ENCODE measurements at places on chromosomes 5 and 9.

GRCh38 chr5:170223906-170224305 is 8.9 kb upstream of the C5orf58 start:
- DNase-seq, result no peak

- no peak for DNase-seq
These were observed 416.5 kb upstream of the KLF4 start for GRCh38 chr9:107906074-107906473.

- DNase-seq, result peak; percentile 77
These were observed 3.1 kb downstream of the KLF9 start for GRCh38 chr9:70411121-70411929.

DNA sequence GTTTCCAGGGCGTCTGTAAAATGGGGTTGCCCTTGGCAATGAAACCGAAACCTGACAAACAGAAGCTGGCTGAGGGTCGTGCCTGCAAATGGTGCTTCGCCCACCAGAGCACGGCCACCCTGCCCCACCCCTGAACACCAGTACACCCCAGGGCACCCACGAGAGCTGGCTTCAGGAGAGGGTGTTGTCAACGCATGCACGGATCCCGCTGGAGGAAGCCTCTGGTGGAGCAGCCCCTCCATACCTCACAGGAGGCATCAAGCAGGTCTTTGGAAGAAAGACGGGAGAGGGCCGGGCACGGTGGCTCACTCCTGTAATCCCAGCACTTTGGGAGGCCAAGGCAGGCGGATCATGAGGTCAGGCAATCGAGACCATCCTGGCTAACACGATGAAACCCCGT is 8.6 kb downstream of the SLC6A3 start:
- no peak for DNase-seq

- DNase-seq, result no peak
These were observed 74.7 kb downstream of the ARHGAP26 start for GRCh38 chr5:142844866-142845265.

GRCh38 chr5:16108418-16108817 is 71.2 kb downstream of the MARCHF11 start:
- DNase-seq, result no peak

DNA sequence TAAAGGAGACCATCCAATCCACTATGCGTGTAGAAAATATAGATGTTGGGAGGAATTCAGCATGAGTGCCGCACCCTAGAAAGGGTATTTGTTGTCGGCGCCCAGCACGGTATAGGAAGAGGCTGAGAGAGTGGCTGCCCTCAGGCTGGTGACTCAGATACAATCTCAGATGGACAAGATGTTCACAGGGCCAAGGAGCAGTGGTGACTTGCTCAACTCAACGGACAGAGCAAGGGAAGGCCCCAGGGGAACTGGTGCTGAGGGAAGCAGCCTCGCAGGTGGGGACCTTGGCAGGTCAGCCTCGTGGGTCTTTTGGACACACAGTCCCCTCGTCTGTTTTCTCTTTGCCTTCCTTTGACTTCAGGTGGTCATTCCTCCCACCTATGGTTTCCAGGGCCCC is 28.0 kb upstream of the IRX2 start:
- DNase-seq, result no peak

DNA sequence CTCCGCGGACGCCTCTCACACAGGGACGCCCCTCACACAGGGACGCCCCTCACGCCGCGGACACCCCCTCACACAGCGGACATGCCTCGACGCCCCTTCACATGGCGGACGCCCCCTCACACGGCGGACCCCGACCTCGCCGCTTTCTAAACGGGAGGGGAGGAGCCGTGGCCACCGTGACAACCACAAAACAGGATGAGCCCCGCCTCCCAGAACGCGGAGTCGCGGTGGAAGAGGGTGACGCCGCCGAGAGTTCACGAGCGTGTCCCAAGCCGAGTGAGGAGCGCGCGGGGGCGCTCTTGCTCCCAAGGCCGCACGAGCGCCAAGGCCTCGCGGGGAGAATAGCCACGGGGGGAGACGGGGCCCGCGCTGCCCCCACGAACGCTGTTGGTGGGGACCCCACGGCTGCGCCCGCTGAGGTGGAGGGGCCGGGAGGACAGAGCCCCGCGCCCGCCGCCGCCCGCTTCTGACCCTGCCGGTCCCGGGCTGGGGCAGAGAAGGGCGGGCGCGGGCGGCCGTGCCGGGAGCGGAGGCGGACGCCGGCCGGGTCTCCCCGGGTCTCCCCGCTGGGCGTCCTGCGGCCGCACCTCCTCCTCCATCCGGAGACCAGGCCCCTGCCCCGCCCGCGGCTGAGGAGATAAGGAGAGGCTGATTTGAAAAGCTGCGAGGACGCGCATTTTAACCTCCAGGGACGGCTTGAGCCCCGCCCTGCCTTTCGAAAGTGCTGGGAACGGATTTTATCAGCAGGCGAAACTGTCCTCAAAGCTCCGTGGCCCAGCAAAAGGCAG is 3.9 kb upstream of the NKD2 start:
- peak; percentile 92 for DNase-seq

- no peak for DNase-seq
These were observed 6.5 kb downstream of the STOM start for GRCh38 chr9:121363622-121363961.

DNA sequence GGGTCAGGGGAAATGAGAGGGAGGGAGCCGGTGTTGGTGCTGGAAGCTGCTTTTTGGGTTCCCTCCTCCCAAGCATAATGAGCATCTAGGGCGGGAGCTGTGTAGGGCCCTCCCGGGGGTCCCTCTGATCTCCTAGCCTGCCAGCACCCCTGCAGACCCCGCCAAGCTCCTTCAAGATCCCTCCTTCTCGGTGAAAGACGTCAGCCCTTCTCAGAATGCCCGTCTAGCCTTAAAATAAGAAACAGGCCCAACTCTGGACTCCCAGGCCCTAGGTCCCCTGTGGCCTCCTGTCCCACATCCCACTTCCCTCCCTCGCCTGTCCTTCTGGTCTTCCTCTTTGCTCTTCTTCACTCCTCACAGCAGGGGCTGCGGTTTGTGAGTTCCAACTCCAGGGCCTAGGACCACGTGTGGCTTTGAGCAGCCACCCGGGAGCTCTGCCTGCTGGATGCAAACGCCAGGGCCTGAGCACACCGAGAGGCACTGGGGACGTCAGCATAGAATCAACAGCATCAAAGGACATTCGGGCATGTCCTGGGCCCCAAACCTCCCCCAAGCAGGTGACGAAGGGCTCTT is 8.8 kb upstream of the SCGB3A1 start:
- no peak for DNase-seq

DNA sequence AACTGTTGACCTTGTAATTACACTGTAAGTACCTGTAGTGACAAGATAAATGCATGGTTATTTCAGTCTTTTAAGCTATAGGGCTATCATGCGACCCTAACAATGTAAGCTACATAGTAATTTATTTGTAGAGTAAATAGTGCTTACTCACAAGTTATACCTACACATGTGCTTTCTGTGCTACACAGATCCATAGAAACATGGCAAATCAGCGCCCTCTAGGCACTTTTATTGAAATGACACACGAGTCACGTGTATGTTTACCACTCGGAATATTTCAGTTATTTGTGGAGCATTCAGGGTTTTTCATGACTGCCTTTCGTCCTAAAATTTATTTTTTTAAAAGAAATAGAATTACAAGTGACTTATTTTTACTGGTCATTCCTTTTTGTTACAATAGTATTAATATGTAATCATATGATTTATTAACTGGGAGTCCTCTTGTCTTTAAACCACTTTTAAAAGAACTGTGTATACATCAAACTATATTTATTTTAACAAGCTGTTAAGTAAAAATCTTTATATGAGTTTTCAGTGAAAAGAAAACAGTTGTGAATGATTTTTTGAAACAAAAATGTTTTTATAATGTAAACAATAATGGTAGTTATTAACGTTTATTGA is 1242.3 kb upstream of the WWC1 start:
- DNase-seq, result no peak

DNA sequence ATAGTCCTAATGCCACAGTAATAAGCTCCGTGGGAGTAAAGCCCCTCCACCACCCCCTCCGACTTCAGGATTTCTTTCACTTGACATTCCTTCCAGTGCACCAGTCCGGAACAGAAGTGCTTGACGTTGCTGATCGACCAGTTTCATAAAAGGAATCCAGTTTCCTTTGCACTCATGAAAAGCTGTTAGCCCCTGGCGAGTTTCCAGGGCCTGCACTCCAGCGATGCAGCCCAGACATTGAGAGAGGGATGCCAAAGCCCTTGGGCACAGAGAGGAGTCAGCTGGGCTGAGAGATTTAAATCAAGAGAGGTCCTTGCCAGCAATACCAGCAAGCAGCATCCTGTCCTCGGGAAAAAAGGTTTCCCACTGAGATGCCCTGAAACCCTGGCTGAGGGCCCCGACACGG is 170.1 kb downstream of the GABBR2 start:
- DNase-seq, result no peak

DNA sequence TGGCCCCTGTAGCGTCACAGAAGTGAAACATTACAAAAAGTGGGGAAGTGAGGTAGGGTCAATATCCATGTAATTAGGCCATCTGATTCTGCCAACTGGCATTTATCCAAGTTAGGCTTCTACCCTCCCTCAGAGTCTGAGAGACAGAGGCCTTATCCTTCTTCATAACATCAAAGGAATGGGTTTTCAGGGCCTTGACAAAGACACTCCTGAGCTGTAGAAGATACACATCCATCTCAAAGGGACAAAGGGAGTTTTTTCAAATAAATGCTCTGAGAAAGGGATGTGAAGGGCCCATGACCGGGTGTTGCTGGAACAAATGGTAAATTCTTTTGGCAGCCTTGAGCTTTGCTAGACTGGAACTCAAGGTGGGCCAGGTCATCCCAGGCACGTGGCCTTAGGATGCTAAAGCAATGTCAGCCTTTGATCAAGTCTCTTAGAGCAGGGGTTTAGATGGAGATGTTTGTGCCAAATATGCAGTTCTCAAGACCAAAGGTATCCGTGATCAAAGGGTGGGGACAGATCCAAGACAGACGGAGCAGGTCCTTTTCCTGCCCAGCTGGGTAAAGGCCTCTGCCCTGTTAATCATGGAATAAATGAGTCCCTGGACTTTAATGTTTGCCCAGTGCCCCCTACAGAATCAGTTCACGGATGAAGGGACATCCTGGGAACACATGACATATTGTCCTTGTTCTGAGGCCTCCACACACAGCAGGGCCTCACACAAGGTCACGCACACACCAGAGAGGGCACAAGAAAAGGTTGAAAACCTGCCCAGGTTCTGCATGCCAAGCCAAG is 10.0 kb upstream of the FAM169A start:
- no peak for DNase-seq

DNA sequence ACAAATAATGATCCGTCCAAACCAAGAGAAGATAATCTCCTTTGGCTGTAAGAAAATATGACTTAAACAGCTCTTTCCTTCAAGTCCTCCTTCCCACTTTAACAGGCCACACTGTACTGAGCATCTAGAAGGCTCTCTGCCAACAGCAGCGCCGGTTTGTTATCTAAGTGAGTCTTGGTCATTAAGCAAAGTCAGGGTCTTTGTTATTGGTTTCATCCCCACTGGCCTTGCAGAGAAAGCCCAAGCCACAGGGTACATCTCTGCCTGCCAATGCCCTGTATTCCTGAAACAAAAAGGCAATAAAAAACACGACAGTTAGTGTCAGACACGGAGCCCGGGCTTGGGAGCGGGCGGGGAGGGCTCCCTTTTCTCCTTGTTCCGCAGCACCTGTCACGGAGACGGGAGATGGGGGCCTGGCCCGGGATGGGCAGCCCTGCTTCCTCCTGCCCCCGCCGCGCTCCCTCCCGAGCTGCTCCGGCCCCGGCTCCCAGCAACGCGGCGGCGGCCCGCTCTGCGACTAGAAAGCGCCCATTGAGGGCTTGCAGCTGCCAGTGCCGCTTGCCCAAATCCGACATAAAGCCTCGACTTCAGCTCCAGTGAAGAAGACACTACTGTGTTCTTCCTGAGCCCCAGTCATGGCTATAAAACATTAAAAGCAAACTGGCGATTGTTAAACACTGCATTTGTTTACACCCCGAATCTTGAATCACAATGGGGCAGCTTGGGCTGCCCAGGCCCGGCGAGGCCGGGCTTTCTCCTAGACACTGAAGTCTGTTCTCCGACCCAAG is 28.1 kb upstream of the PIK3R1 start:
- DNase-seq, result peak; percentile 63

- no peak for DNase-seq
These were observed 29.8 kb downstream of the STC2 start for GRCh38 chr5:173298213-173298926.

GRCh38 chr5:113219695-113220094 is 215.1 kb downstream of the TSSK1B start:
- DNase-seq, result no peak

DNA sequence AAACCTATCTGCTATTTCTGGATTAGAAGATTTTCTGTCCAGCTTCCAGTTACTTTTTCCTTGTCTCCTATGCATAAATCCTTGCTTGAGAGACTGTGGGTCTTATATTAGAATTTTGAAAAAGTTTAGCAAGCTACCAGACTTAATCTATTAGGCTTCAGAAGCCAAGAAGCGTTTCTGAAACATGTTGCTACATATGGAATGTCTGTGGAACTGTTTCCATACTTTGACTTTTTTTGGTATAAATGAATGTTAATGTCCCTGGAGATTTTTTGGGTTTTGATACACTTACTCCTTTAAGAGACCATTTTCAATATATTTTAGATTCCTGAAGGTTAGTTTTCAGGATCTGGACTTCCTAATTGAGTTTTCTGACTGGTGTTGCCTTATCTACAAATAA is 191.4 kb upstream of the SGCD start:
- DNase-seq, result no peak

DNA sequence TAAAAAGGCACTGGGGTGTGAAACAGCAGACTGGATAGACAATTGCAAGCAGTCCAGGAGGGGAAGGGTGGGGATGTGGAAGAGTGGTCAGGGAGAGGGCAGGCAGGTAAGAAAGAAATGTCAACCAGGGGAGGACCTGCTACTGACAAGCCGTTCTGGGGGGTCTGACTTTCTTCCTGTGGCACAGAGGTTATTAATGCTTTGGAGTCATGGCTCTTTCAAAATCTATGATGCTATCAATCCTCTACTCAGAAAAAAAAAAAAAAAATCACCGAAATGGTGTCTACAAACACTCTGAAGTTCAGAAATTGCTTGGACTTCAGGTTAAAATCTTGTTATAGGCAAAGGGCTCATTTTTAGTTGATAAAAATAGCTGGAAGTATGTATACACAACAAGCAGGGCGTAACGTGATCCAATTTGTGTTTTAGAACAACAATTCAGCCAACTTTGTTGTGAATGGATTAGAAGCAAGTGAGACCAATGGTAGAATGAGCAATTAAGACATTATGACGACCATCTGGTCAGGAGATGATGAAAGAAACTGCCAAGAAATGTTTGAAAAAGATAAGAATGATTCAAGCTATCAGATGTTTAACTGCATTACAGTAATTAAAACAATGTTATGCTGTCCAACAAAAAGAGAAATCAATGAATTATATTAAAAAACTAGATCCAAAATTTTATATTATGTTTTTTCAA is 255.2 kb downstream of the DEPDC1B start:
- no peak for DNase-seq

DNA sequence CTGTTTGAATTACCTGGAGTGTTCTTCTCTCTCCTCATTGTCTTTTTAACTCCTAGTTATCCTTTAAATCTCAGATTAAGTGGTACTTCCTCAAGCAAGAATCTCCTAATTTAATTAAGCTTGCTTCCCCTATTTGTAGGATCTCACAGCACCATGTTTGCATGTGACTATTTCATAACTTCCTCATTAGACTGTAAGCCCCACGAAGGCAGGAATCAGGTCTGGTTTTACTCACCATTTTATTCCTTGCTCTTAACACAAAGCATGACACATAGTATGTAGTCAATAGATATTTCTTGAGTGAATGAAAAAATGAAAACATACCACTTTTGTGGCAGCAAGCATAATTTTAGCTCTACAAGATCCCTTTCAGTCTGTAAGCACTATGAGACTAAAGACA is 1.3 kb upstream of the ERMP1 start:
- DNase-seq, result no peak

- no peak for DNase-seq
These were observed 16.5 kb downstream of the AQP3 start for GRCh38 chr9:33430942-33431341.

- DNase-seq, result no peak
These were observed 196.5 kb upstream of the NREP start for GRCh38 chr5:111953351-111954127.
